ENCODE measurements at places on chromosomes 12 and 14.

GRCh38 chr12:45986641-45987339 lies 3.6 kb downstream of the SCAF11 start:
- DNase-seq = peak; percentile 79

DNA sequence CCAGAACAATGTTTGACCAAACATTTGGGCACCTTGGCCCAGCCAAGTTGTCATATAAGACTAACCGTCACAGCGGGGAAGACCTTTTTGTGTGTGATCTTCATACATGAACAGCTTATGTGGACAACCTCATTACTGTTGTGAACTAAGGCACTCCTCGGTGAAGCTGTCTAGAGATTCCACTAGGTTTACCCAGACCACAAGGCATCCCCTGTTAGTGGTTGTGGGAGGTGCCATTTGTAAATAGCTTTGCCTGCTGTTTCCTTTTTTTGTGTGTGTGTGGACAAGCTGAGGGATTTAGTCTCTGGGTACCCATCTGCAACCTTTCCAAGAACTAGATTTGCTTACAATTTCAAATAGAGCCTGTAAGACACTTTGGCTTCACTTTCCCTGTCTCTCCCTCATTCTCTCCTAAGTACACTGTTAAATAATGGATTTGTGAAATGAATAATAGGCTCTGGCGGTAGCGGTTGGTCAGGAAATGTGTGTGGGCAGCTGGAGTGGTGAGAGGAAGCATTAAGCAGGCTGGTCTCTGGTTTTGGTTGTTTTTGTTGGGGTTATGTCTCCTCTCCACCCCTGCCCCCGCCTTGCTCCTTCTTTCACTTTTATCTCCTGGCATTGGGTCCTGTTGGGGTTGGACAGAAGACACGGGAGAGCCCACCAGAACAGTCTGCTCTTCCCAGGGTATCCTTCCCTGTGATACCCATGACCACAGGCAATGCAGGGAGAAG lies 727.6 kb downstream of the VRK1 start:
- no peak for DNase-seq

- DNase-seq = peak; percentile 53
Observed at GRCh38 chr14:34496679-34497513, 34.9 kb upstream of the SPTSSA start.

- no peak for DNase-seq
Observed at GRCh38 chr12:77940011-77940423, 109.3 kb downstream of the NAV3 start.

DNA sequence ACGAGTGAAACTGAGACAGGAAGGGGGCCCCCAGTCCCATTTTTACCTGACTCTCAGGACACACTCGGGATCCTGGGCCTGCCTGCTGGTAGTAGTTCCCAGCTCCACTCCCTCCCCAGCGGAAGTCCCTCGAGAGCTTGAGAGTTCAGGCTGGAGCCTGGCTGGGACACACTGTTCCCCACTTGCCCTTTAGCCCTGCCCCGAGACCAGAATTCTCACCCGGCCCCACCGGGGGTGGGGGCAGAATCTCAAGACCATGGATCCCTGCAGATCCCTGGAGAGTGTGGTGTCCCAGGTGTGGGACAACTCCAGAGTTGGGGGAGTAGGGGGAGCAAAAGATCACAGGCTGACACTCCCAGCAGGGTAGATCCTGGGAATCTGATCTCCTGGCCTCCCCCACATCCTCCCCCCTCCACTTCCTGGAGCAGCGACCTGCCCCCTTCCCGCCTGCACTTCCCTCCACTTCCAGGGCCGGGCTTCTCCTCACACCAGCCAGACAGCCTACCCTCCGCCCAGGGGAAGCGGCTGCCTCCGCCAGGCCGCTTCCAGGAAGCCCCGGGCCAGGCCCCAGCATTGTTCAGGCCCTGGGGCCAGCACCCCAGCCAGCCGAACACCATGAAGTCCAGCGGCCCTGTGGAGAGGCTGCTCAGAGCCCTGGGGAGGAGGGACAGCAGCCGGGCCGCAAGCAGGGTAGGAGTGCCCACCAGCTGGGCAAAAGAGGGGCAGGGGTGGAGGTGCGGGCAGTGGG lies at the start of gene TNS2:
TSS of gene TNS2 (plus strand) at position 495 of the 748 bp plus-strand sequence. CDS start at position 616, 121 bp downstream.
- DNase-seq = no peak

GRCh38 chr12:103571286-103571685 lies 15.8 kb upstream of the STAB2 start:
- DNase-seq = no peak

GRCh38 chr14:75188086-75188485 lies 11.7 kb upstream of the TMED10 start:
- DNase-seq = no peak
